ENCODE measurements at places on chromosomes 4 and X.

DNA sequence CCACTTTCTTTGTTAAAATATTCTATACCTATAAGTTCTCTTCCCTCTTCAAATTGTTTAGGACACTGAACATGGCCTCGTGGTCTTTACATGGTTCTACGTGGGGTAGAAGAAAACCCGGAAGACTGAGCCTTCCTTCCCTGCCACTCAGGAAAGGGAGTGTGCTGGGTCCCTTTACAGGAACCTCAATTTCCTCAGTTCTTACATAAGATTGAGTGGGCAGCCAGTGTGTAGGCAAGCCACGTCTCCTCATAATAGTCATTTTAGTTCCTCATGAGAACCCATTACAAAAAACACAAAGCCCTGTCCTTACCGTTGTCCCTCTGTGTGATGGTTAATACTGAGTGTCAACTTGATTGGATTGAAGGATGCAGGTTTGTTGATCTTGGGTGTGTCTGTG, 28.7 kb upstream of the SMIM10L2A start:
- DNase-seq, result no peak

DNA sequence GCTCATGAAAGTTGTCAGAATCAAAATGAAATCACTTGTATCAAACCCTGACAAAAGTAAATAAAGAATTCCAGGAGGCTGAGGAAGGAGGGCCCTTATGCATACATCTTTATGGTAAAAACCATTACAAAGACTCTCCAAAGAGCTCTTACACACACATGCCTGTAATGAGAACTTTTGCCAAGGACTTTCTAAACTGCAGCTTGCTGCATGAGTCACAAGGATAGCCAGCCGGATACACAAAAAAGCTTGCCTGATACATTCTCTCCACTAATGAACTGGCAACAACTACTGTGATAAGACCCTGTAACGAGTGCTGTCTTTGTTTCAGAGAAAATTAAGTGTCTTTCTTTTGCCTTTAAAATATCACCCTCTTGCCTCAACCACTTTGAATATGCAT, 618.1 kb downstream of the PPP4R3C start:
- no peak for DNase-seq

DNA sequence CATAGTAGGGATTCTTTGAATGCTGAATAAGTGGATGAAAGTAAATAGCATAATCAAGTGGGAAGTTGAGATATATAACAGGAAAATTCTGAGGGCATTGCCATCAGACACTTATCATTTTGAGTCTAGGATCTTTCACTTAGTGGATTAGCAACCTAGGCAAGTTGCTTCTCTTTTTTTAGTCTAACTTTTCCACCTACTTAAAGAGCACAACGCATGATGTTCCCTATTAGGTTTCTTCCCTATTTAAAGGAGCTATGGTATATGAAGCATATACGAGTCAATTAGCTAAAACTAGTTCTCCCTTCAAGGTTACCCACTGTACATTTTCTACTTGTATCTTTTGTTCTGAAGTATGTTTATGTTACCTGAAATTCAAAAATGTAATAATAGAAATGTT, 67.1 kb upstream of the HS3ST1 start:
- no peak for DNase-seq

GRCh38 chrX:74291577-74291963, 12.4 kb upstream of the ZCCHC13 start:
- no peak for DNase-seq

DNA sequence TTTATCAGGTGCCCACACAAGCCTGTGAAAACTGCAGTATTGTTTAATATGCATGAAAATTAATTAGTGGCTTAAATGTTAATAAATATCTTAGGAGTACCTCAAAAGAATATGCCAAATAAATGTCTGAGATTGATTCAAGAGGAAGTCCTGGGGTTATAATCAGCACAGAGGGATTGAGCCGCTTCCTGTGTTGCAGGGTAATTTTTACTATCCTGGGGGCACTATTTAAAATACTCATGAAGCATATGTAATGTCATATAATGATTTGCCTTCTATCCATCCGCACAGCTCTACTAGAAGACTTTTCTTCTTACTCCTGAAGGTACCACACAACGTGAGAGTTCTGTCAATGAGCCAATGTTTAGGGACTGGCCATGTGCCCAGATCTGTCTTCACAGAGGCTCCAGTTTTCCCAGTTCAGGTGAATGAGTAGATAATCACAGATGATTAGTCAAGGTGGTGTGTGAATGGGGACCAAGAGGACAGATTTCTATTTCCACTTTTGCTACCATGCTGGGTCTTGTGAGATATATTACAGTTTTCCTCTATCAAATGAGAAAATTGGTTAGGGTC, 233.3 kb downstream of the USP46 start:
- no peak for DNase-seq

Measured in thoracic aorta (tissue), 2 donors.